ENCODE measurements at places on chromosomes 2 and 18.

- H3K4me1 ChIP-seq = no peaks in the 10 kb centered on the region
- no peak for DNase-seq
- no peak overlapping the region for H3K4me3 ChIP-seq
- no peaks in the 10 kb centered on the region for H3K36me3 ChIP-seq
These were observed 171.5 kb downstream of the MTCL1 start for GRCh38 chr18:8876887-8877286.

DNA sequence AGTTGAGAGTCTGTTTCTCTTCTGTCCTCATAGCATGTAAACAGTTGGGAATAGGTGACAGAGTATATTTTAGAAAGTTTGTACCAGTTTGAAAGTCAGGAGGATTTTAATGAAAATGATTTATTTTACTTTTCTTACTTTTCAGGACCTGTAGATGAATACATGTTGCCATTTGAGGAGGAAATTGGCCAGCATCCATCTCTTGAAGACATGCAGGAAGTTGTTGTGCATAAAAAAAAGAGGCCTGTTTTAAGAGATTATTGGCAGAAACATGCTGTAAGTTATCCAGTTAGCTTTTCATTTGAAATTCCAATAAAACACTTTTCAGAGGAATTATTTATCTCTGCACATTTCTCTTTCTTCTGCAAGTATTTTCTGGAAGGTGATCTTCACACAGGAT lies 81.1 kb downstream of the ACVR2A start:
- H3K27ac ChIP-seq = no peak overlapping the region
- peaks cover 13% of the 10 kb centered on the region for H3K36me3 ChIP-seq
- no peak for DNase-seq
- H3K4me1 ChIP-seq = no peaks in the 10 kb centered on the region

GRCh38 chr2:212912445-212913103 lies 238.8 kb downstream of the IKZF2 start:
- peak; percentile 62 for DNase-seq
- peak overlapping the region; percentile 71 for H3K27ac ChIP-seq
- no peaks in the 10 kb centered on the region for H3K27me3 ChIP-seq
- H3K36me3 ChIP-seq = no peaks in the 10 kb centered on the region

DNA sequence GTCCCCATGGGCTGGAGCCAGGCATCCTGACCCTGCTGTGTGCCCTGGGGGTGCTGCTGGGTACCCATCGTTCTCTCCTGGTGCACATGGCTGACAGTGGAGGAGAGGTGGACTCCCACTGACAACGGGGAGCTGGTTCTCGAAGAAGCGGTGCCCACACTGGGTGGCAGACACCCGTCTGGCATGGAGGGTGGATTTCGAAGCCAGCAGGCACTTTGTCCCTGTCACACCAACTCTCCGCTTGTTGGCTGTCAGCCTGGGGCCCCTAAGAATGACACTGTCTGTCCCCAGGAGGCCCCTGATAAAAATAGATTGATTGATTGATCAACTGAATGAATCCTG lies 55.4 kb downstream of the RTP5 start:
- H3K27ac ChIP-seq = no peak overlapping the region
- DNase-seq = peak; percentile 2
- H3K36me3 ChIP-seq = no peaks in the 10 kb centered on the region
- H3K4me3 ChIP-seq = no peak overlapping the region
- H3K27me3 ChIP-seq = peaks cover 9% of the 10 kb centered on the region

- DNase-seq = no peak
- H3K4me1 ChIP-seq = no peaks in the 10 kb centered on the region
- H3K27ac ChIP-seq = no peak overlapping the region
- no peak overlapping the region for H3K4me3 ChIP-seq
- H3K27me3 ChIP-seq = peaks cover 13% of the 10 kb centered on the region
- no peaks in the 10 kb centered on the region for H3K36me3 ChIP-seq
These were observed 196.9 kb downstream of the NRP2 start for GRCh38 chr2:205878999-205879762.

All from osteoblast (primary cell).